ENCODE measurements at places on chromosomes 11 and 22. TPM values are rescaled to one million over a fixed set of nuclear protein-coding genes. Genes with fewer than 3 reads are reported as not detected.

DNA sequence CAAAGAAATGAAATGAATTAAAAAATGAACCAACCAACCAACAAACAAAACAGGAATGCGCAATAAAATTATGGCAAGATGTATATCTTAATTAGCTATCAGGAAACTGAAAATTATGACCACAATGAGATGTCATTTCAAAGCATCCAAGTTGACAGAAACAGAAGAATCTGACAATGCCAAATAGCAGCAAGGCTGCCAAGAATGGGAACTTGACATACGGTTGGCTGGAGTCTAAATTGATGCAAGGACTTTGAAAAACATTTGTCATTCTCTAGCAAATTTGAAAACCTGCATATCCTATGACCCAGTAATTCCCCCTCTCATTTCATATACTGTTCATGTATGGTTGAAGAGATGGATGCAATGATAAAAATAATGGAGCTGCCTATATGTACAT is 1262.6 kb downstream of the TBC1D22A start:
- no peak for DNase-seq
- H3K4me3 ChIP-seq, result no peak overlapping the region
- no peaks in the 10 kb centered on the region for H3K27me3 ChIP-seq
- H3K27ac ChIP-seq, result no peak overlapping the region

- H3K27me3 ChIP-seq, result no peaks in the 10 kb centered on the region
- peak overlapping the region; percentile 30 for H3K27ac ChIP-seq
- peaks cover 25% of the 10 kb centered on the region for H3K4me1 ChIP-seq
- H3K36me3 ChIP-seq, result no peaks in the 10 kb centered on the region
- no peak overlapping the region for H3K4me3 ChIP-seq
These were observed 51.1 kb upstream of the LMO2 start for GRCh38 chr11:33942954-33943353.

DNA sequence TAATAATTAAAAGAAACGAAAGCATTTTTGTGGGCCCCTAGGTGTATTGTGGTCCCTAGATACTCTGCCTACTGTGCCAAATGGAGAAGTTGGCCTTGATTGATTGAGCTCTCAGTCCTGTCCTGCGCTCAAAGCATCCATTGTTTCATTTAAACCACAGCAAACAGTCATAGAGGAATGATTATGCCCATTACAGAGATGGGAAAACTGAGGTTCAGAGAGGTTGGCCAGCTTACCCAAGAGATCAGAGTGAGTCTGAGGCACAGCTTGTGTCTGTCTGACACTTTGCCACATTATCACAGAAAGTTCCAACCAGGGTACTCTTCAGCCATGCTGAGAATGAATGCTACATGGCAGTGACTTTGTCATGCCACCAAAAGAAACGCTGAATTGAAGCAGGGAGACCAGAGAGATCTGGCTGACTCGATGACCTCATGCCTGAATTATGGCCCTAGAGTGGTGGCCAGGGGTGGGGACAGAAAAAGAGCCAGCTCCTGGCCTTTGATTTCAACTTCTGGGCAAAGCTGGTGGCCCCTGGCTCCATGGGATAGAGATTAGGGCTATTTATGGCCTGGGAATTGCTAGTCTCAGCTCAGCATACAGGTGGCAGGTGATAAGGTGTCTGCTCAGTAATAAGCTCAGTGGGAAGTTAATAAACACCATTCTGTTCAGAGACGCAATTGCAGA is 180.5 kb downstream of the MIAT start:
- no peaks in the 10 kb centered on the region for H3K36me3 ChIP-seq
- H3K27ac ChIP-seq, result no peak overlapping the region
- H3K4me1 ChIP-seq, result no peaks in the 10 kb centered on the region
- no peak for DNase-seq
- no peaks in the 10 kb centered on the region for H3K27me3 ChIP-seq

GRCh38 chr22:48827268-48827846 is 1000.3 kb downstream of the BRD1 start:
- no peak overlapping the region for H3K4me3 ChIP-seq
- no peak for DNase-seq
- no peaks in the 10 kb centered on the region for H3K4me1 ChIP-seq

DNA sequence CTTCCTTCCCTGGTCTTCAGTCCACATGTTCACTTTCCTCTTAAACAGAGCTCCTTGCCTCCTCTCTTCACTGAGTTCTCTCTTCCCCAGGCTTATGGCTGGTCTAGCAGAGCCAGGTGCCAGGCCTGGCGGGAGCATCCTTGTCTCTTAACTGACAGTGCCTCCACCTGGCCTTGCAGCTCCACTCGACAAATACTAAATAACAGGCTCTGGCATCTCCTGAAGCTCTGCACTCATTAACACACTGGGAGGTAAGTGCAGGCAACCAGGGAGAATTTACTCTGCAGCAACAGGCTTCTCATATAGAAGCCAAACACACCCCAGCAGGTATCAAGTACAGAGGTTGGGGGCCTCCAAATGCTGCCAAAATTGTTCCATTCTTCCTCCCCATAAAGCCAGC is 438.1 kb downstream of the SOX6 start:
- no peak overlapping the region for H3K27ac ChIP-seq
- no peak for DNase-seq
- no peaks in the 10 kb centered on the region for H3K36me3 ChIP-seq
- no peak overlapping the region for H3K4me3 ChIP-seq
- no peaks in the 10 kb centered on the region for H3K4me1 ChIP-seq

- no peak for DNase-seq
- no peak overlapping the region for H3K27ac ChIP-seq
- no peaks in the 10 kb centered on the region for H3K27me3 ChIP-seq
These were observed 4.6 kb downstream of the FGF4 start for GRCh38 chr11:69770540-69770939.

The ANO5 gene
- total RNA-seq, result 94.3 TPM

DNA sequence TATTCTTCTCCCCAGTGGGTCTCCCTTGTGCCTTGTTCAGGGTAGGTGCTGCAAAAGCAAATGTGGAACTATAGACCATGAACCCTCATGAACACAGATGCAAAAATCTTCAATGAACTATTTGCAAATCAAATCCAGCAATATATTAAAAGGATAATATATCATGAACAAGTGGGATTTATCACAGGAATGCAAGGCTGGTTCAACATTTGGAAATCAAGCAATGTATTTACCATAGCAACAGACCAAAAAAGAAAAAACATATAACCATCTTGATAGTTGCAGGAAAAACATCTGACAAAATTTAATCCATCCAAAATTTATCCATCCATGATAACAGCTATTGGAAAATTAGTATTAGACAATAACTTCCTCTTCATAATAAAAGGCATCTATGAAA is 11.4 kb upstream of the OSBPL5 start:
- H3K27me3 ChIP-seq, result no peaks in the 10 kb centered on the region
- DNase-seq, result no peak
- no peaks in the 10 kb centered on the region for H3K36me3 ChIP-seq
- no peaks in the 10 kb centered on the region for H3K4me1 ChIP-seq

GRCh38 chr11:39374963-39375698 is 2084.3 kb downstream of the LRRC4C start:
- no peak overlapping the region for H3K4me3 ChIP-seq
- no peak for DNase-seq
- H3K36me3 ChIP-seq, result no peaks in the 10 kb centered on the region
- no peak overlapping the region for H3K27ac ChIP-seq
- no peaks in the 10 kb centered on the region for H3K27me3 ChIP-seq
- no peaks in the 10 kb centered on the region for H3K4me1 ChIP-seq

DNA sequence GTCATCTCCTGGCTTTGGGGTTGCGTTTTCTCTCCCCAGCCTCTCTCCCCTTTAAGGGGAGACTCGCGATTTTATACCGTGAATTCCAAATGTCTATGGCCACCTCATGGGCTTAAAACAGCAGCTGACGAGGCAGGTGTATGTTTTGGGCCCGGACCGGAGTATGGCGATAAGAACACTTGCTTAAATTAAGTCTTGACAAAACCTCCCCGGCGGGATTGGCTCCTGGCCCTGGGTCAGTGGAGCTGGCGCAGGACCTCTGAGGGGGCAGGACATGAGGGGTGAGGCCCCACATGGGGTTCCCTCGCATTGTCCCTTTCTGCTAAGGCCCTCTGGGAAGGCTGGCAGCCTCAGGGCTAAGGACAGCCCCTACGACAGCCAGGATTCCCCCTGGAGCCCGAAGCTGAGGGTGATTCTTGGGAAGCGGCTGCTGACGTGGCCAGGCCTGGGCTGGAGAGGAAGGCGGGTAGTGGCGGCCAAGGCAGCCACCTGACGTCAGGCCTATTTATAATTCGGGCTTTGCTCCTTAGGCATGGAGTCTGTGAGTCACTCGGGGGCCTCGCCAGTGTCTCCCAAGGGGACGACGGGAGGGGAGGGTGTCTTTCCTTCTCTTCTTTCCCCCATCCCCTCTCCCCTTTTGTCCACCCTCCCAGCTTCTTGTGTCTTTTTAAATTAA is 12.7 kb downstream of the MYO18B start:
- DNase-seq, result peak; percentile 89
- H3K4me1 ChIP-seq, result peaks cover 37% of the 10 kb centered on the region

DNA sequence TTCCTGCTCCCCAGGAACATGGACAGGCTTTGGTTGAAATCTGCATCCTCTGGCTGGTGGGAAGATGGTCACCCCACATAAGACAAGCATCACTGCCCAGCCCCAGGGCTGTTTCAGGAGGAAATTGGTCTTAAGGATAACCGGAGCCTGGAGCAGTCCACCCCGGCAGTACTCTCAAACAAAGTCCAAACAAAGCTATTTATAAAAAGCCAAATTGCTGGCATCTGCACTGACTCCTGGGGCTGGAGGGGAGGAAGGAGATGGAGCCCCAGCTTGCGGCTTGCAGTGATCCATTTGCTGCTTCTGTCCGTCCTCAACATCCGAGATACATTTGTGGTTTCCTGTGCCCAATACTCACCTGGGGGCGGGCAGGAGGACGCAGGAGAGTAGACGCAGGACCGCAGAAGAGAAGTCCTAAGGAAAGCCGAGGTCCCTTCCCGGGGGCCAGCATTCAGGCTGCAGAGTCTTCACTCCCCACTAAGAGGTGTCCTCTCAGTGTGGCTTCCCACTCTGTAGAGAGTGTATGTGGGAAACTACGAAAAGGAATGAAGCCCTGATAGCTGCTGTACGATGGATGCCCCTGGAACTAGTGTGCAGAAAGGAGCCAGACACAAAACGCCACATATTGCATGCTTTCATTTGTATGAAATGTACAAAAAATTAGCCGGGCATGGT is 107.3 kb upstream of the FGF3 start:
- no peak overlapping the region for H3K4me3 ChIP-seq
- H3K27ac ChIP-seq, result no peak overlapping the region
- H3K36me3 ChIP-seq, result no peaks in the 10 kb centered on the region

- DNase-seq, result no peak
- no peaks in the 10 kb centered on the region for H3K27me3 ChIP-seq
- H3K4me3 ChIP-seq, result no peak overlapping the region
- H3K36me3 ChIP-seq, result no peaks in the 10 kb centered on the region
- H3K27ac ChIP-seq, result no peak overlapping the region
- no peaks in the 10 kb centered on the region for H3K4me1 ChIP-seq
These were observed 1144.0 kb downstream of the BRD1 start for GRCh38 chr22:48683640-48684039.

The NXPE4 gene
- total RNA-seq, result not detected

DNA sequence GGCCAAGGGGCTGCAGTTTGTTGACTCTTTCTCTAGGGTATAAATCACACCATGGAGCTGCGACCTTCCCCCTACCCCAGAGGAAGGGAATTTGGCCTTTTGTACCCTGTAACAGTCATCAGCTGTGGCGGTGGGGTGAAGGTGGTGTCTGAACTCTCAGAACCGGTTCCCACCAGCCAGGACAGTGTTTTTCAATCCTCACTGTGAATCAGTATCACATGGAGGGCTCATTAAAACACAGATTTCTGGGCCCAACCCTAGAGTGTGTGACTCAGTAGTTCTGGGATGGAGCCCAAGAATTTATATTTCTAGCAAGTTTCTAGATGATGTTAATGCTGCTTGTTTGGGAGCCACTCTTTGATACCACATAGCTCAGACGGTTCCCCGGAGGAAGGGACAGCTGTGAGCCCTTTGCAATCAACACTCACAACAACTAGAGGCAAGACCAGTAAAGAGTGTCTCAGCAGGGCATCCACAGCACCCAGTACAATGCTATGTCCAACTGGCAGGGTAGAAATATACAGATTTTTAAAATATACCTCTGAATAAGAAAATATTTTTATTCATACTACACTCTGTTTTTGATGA is 43.9 kb upstream of the FAT3 start:
- no peak overlapping the region for H3K27ac ChIP-seq
- no peak for DNase-seq
- no peaks in the 10 kb centered on the region for H3K27me3 ChIP-seq
- H3K4me1 ChIP-seq, result no peaks in the 10 kb centered on the region
- H3K4me3 ChIP-seq, result no peak overlapping the region
- H3K36me3 ChIP-seq, result no peaks in the 10 kb centered on the region

The RAB36 gene
- 0.59 TPM for total RNA-seq
